ENCODE measurements at places on chromosomes 13 and 19.

DNA sequence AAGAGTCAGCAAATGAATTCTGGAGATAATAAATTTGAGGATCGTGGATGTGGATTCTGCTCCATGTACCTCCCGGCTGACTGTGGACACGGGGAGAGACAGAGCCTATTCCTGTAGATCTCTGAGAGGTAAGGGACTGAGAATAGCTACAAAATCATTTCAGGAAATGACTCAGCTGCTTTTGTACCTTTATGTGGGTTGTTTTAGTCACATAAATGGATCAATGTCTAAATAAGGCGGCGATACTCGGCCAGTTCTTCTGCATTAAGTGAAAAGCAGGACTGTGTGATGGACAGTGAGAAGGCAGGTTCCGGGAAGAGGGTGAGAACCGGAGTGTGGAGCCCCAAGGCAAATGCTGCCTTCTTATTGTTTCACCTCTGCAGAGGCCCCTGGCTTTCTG lies 128.1 kb downstream of the EFNB2 start:
- DNase-seq = no peak

GRCh38 chr13:110374431-110375370 lies 67.6 kb downstream of the COL4A2 start:
- DNase-seq = no peak

DNA sequence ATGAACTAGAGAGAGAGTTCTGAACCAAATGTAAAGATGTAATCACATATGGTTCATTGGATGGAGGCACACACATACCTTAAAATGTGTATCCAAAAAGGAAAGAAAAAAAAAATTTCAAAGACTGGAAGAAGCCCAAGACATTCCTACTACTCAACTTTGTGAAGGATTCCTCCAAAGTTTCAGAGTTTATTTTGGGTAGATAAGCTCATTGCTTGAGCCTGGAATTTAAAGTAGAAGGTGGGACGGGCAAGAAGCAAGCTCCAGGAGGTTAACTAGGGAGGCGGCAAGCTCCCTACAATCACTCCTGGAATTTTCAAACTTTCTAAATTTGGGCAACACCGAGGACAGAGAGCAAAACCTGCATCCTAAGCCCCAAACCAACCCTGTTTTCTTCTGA lies 1.9 kb downstream of the TSHZ3 start:
- no peak for DNase-seq

GRCh38 chr13:99403458-99403971 lies 96.3 kb upstream of the GPR183 start:
- peak; percentile 58 for DNase-seq

DNA sequence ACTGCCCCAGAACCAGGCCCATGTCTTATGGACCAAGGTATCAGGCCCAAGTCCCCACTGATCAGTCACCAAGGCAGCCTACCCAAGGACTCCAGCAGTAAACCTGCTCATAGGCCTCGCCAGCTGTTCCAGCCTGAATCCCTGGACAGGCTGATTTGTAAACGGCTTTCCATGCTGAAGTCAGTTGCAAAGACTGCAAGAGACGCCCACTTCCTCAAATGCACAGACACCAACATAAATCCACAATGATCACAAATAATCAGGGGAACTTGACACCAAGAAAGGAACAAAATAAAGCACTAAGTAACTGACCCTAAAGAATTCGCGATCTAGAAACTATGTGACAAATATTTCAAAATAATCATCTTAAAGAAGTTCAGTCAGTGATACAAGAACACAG lies 75.2 kb downstream of the RXFP2 start:
- DNase-seq = no peak

- DNase-seq = no peak
These were observed 32.5 kb upstream of the IRS2 start for GRCh38 chr13:109818886-109819285.

DNA sequence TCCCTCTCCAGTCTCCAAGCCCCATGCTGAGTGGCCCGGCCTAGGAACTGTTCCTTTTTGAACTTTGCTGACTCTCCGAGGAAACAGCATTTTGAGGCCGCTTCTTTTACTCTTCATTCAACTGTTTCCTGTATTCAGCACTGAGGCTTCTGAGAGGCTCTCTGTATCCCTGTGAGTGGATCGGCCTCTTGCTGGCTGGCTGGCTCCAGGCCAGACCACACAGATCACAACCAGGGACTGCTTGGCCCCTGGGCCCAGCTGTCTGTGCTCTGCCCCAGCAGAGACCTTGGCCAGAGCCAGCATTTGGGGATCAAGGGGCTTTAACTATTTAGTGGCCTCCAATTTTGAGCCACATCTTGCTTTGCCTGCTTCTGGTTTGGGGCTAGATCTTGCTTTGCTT lies 75.6 kb upstream of the KL start:
- DNase-seq = no peak

GRCh38 chr19:36527873-36528193 lies 238 bp downstream of the ZNF260 start:
- no peak for DNase-seq

GRCh38 chr19:18939922-18940768 lies 872 bp downstream of the HOMER3 start:
- DNase-seq = no peak

- no peak for DNase-seq
These were observed 13.4 kb downstream of the CEACAM21 start for GRCh38 chr19:41589371-41589770.

GRCh38 chr19:10683064-10683426 lies 18.2 kb upstream of the QTRT1 start:
- DNase-seq = no peak

DNA sequence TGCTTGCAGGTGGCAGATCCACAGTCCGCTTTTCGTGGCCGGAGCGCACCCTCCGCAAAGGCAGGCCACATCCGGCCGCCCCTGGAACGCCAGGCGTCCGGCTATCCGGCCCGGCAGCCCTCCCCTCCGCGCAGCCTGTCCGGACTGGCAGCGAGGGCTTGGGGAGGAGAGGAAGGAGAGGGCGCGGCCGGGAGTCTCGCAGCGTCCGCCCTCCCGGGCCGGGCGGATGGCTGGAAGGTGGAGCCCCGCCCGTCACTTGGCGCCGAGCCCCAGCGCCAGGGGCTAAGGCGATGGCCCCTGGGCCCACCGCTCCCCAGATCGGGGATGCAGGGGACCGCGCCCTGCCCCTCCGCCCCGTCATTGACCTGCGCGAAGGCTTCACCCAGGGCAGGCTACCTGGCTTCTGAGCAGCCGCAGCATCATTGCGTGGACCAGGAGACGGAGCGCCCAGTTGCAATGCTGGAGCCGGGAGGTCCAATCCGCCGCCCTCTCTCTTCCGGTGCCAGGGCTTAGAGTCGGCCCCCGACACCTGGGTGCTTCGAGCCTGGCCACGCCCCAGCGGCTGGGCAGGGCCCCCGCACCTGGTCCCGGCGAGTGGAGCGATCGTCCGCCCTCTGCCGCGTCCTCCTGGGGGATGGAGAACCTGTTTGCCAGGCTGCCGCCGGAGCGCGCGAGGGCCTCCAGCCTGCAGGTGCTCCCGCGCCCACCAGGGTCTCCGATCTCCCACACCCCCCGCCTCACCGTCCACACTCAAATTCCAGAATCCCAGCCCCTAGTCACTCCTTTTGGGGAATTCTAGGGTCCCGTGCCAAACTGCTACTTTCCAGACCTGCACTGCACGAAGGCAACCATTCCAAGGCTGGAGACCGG lies at the start of gene FUT1:
Gene FUT1 (minus strand): TSS at position 146 of the 870 bp plus-strand sequence. CDS start 1,360 bp downstream, outside the sequence.
- DNase-seq = peak; percentile 55

- peak; percentile 87 for DNase-seq
These were observed 29.7 kb downstream of the GPX4 start for GRCh38 chr19:1133471-1133929.

GRCh38 chr19:18672606-18673337 lies 10.7 kb upstream of the CRTC1 start:
- DNase-seq = no peak

All from stimulated activated naive CD8-positive, alpha-beta T cell treated with anti-CD3 and anti-CD28 coated beads, Interleukin-15, amount 100 ng/mL, for 72 hours (primary cell).